ENCODE measurements at places on chromosomes 5 and 9.

- DNase-seq = no peak
Observed at GRCh38 chr5:145520335-145520734, 314.8 kb downstream of the PRELID2 start.

- no peak for DNase-seq
Observed at GRCh38 chr5:87499478-87500410, 87.0 kb upstream of the CCNH start.

GRCh38 chr5:893137-893506 is 438 bp downstream of the TRIP13 start:
- DNase-seq = no peak

DNA sequence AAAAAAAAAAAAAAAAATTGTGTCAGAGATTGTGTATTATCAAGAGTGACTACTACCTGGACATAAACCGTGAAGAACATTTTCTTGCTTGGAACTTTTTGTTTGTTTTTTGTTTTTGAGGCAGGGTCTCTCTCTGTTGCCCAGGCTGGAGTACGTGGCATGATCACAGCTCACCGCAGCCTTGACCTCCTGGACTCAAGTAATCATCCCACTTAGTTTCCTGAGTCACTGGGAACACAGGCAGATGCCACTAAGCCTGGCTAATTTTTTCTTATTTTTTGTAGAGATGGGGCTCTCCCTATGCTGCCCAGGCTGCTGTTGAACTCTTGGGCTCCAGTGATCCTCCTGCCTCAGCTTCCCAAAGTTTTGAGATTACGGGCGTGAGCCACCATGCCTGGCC is 25.8 kb downstream of the DCP2 start:
- DNase-seq = no peak

DNA sequence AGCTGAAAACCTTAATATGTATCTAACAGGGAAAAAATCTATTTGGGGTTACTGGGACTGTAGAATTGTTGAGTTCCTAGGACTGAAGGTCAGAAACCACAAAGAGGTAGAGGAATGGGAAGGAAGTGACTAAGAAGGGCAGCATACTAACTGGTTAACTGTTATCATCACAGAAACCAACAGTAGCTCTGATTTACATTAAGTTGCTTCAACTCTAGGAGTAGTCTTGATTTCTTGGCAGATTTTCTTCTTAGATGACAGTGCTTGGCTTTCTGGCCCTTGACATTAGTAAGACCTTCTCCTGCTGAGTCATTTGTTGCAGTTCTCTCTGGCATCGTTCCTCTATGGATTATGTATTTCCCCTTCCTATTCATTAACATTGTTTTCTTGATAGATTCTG is 116.1 kb upstream of the RASA1 start:
- no peak for DNase-seq

DNA sequence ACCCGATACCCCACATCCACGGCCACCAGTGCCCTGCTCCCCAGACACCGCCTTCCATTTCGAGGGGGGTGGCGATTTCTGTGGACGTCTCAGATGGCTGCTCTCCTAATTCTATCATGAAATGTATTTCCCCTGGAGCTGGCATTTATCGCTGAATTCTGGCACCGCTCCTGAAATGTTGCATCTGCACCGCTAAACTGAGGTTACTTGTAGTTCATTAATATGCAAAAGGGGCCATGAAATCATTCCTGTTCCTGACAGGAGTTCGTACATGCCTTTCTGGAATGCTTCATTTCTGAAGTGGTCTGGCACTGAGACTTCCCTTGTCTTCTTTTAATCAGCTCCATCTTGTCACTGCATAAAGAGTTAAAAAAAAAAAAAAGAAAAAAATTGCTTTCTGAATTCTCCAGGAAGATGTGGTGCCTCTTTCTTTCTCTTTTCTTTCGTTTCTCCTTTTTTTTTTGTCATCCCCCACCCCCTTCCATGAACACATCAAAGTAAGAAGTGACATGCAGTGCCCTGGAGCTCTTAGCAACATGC is 97.7 kb upstream of the SMARCA2 start:
- no peak for DNase-seq

- no peak for DNase-seq
Observed at GRCh38 chr5:178281331-178281730, 48.7 kb upstream of the PHYKPL start.

- DNase-seq = no peak
Observed at GRCh38 chr5:74231697-74232096, 408.8 kb downstream of the ENC1 start.

DNA sequence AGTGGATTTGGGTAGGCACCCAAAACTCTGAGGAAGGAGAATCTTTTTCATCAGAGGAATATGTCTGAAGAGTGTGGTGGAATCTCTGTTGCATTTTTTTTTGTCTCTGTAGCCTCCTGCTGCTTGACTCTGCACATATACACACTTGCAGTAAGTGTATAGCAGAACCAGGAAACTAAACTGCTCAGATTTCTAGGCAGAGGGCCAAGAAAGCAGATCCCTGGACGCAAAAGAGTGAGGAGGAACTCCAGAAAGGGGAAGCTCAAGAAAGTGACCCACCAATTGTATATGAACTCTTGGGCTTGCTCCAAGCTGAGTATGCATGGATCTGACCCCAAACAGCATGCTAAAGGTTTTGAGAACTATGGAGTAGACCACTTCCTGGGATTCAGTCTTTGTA is 181.8 kb downstream of the GADD45G start:
- no peak for DNase-seq

GRCh38 chr5:91277093-91277626 is 106.0 kb downstream of the ARRDC3 start:
- DNase-seq = no peak

GRCh38 chr9:109319017-109319625 is 1.7 kb downstream of the EPB41L4B start:
- DNase-seq = no peak

DNA sequence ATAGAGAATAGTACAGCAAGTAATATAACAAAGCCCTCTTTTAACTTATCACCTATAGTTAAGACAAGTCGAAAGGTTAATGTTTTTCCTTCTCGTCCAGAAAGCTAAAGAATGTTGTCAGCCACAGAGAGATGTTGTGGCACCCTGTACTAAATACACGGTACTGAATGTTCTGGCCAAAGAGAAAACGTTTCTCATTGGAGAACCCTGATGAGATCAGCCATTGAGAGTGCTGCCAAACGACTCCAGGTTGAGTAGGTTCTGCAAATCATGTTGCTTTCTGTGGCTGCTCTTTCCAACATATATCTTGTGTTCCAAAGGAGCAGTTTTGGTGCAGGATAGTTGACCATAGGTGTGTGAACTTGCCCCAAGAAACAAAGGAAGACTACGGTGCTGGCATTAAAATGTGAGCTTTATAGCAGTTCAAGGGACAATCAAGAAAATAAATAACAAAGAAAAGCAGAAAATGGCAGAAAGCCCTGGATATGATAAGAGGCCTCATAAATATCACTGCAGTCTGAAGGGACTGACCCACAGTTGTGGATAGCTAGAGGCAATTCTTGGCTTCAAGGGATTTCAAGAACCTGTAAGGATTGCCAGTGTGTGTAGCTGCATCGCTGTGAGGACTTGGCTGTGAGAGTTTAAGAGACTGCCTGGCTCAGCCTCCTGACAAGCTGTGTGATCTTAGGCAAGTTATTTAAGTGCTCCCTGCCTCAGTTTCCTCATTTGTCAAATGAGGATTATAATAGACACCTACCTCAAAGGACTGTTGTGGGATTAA is 102.7 kb downstream of the ARHGEF28 start:
- no peak for DNase-seq

DNA sequence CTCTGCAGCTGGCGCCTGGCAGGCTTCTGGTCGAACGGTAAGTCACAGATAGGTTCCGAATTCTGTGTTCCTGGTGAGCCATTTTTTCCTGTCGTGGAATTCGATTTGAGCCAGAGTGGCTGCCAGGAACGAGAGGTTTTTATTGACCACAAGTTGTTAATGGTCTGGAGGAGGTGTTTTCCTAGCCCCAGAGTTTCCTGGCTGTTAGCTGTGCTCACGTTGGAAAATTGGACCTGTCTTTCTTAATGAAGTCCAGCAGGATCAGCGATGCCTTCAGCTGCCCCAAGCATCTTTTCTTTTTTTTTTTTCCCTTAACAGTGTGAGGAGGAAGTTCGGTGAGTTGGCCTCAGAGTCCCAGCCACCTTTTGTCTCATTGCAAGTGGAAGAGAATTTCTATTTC is 62.9 kb downstream of the COL5A1 start:
- DNase-seq = no peak

DNA sequence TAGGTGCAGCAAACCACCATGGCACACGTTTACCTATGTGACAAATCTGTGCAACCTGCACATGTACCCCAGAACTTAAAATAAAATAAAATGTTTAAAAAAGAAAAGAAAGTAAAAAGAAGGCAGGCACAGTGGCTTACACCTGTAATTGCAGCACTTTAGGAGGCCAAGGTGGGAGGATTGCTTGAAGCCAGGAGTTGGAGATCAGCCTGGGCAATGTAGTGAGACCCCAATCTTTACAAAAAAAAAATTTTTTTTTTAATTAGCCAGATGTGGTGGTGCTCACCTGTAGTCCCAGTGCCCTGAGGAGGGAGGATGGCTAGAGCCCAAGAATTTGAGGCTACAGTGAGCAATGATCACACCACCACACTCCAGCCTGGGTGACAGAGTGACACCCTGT is 12.5 kb upstream of the LHFPL2 start:
- no peak for DNase-seq

DNA sequence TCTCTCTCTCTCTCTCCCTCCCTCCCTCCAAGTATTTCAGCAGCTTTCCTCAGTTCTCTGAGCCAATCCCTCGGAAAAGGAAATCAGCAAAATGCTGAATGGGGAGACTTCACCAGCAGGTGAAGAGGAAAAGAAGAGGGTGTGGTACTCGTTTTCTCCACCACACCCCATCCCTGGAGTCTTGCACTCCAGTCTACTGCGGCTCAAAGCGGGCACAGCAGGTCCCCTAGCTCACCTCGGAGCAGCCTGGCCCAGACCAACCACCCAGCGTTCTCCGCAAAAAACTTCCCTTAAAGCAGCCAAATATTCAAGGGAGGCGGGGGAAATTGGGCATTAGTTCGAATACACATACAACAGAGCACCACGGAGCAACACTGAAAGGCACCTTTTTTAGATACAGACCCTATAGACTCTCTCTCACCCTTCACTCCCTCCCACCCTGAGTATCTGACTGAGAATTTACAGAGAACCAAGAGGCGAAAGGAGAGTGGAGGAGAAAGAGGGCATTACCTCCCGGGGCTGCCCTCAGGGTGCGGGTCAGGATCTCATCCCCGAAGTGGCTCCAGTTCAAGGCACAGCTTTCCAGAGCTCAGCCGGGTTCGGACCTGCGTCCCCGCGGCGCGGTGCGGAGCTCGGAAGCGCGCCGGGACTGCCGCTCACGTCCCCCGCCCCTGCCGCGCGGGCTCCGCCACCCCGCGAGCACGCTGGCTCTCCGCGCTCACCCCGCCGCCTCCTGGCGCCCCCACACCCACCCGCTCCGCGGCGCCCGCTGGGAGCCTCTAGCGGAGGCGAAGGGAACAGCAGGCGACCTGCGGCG is 1638.5 kb upstream of the C9orf72 start:
- no peak for DNase-seq

- DNase-seq = no peak
Observed at GRCh38 chr5:111975133-111975532, 218.1 kb upstream of the NREP start.

DNA sequence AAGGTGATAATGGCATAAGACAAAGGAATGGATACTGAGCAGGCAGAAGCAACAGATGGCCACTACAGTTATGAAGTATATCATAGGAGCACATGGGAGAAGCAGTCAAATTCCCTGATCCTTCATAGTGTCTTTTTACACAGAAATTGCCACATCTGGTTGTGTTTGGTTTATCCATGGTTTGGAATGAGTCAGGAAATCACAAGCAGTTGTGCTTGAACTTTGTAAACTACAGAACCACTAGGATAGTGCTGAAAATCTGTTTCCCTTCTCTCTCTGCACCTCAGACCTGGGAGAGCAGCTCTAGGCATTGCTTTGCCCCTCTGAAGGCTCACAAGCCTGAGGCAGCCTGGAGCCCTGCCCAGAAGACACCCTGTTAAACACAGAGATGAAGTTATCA is 134.0 kb downstream of the DMRT2 start:
- no peak for DNase-seq

- DNase-seq = no peak
Observed at GRCh38 chr9:125409637-125410521, 148.3 kb downstream of the GAPVD1 start.

DNA sequence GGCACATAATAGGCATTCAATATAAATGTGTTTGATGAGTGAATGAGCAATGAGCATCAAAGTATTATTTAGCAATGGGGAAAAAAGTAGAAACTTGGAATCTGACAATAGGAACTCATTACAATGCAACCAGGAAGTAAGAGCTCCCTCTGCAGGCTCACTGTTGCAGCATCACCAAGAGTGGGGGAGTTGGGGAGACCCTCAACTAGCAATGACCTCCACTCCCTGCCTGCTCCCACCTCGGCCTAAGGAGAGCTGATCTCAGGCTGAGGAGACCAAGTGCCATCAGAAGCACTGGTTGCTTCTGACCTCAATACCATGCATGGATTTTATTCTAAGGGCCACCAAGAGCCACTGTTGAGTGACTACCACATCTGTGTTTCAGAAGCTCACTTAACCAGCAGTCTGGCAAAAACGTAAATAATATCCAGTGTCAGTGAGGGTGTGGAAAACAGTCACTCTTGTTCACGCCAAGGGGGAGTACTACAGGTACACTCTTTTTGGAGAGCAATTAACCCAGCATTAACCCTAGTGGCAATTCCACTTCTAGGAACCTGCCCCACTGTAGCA is 8.0 kb downstream of the VDAC1 start:
- DNase-seq = no peak

DNA sequence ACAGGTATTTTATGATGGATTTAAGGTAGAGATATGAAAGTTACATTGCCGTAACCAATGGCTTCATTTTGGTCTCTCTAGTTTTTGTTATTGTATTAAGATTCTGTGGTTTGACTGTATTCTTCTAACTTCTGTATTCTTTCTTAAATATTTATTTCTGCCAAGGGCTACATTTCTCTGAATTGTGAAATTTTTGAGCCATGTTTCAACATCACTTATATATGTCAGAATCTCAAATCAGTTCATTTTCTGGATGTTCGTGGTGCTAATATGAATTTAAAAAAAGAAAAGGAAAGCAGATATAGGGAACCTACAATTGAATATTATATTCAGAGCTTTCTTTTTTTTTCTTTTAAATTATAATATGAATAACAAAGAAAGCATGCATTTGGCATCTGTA is 142.7 kb downstream of the ANXA1 start:
- no peak for DNase-seq

DNA sequence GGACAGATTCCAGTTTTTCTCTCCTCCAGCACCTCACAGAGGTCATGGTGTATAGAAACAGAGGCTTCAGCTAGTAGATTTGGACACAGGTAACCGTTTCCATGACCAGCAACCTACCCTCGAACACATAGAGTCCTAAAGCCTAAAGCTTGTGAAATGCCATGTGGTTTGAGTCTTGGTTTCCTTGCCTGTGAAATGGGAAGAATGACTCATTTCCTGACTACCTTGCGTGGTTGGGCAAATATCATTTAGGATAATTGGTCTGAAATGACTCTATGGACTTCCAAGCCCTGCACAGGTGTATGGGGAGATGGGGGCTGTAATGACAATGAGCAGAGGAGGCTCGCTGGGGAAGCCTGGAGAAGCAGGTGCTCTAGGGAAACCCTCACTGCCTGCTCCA is 134.6 kb downstream of the TTLL11 start:
- DNase-seq = no peak

Measured in activated CD8-positive, alpha-beta memory T cell treated with anti-CD3 and anti-CD28 coated beads, Interleukin-2, amount 50 U/mL, for 4 hours (primary cell).